Left lobe of liver (tissue), 2 donors: ENCODE measurements at places on chromosomes 6 and 20. TPM values are rescaled to one million over a fixed set of nuclear protein-coding genes. Genes with fewer than 3 reads are reported as not detected.

DNA sequence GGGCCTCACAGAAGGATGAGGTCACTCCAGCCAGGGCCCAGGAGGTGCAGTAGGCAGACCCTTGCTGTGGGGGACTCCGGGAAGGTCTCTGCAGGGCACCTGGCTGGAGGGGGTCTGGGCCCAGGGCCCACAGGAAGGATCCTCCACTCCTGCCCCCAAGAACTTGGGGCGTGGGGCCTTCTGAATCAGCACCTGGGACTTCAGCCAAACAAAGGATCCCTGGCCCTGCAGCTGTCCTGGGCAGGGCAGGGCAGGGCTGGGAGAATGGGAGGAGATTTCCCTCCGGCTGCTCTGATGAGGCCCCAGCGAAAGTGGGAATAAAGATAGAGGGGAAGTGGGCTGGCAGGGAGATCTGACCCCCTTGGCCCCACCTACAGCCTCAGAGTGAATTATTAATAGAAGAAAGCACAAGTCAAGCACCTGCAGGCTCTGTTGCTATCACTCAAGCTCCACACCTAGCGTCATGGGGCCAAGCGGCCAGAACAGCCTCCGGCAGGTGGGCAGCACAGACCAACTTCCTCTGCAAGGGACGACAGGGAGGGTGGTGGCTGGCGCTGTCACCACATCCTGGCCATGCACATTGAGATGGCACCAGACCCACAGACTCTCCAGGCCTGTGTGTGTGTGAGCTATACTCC is 61.6 kb upstream of the MRPS10 start:
- DNase-seq: no peak

BPIFB1 gene
- total RNA-seq: 0.18 TPM

- DNase-seq: no peak
Observed at GRCh38 chr6:42915732-42916131, at the start of gene PTCRA. PTCRA (plus strand) TSS chr6:42916053; CDS start chr6:42916070, 17 bp downstream.

GRCh38 chr6:107784669-107785068 is 39.4 kb downstream of the SCML4 start:
- DNase-seq: no peak

- DNase-seq: peak; percentile 64
Observed at GRCh38 chr6:136967876-136968752, 46.0 kb downstream of the SLC35D3 start.

DNA sequence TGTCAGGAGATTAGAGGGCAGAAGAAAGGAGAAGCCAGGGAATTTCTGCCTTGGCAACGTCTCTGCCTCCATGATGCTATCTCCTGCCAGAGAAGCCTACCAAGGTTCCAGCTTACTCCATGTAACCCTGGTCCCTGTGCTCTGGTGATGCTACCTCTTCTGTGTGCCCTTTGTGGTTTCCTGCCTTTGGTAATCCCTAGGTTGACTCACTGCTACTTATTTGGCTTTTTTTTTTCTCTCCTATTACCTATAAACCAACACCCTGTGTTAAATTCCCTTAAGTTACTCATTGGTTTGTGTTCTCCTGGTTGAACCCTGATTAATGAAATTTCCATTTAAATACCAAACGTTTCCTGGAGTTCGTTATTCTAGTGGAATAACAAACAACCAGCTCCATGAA is 527.8 kb upstream of the FLRT3 start:
- no peak for DNase-seq

DNA sequence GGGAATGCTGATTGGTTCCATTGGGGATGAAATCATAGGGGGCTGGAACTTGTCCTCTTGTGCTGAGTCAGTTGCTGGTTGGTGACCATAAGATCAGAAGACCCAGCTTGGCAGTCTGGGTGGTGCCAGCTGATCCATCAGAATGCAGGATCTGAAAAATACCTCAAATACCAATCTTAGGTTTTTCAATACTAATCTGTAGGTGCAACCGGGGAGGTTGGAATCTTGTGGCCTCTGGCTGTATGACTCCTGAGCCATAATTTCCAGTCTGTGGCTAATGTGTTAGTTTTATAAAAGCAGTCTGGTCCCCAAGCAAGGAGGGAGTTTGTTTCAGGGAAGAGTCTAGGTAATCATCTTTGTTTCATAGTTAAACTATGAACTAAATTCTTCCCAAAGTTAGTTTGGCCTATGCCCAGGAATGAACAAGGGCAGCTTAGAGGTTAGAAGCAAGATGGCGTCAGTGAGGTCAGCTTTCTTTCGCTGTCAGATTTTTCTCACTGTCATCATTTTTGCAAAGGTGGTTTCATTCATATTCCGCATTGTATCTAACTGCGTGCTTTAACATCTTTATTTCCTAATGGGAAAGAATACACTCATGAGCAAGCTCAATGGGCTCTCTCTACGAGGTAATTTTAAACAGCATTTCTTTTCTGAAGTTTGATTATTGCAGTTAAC is 2.0 kb downstream of the ARMH2 start:
- no peak for DNase-seq

DNA sequence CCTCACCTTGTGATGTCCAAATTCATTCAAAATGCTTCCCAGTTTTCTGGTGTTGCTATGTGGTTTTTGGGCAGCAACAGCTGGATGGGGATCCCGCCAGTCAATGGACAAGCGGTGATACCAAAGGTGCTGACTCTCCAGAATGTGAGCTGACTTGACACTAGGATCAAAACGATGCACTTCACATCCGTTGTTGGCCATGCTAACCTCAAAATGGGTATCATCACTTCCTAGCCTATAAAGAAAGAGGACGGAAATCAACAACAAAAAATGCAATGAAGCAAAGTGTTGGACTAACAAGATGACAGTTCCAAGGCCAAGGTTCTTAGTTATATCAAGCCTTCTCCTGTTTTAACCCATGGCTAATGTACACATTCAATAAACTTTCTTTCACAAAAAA is 59.2 kb downstream of the METTL24 start:
- no peak for DNase-seq

GRCh38 chr6:3977875-3978711 is 100.8 kb downstream of the FAM217A start:
- no peak for DNase-seq

MATN4 gene
- not detected for total RNA-seq

- no peak for DNase-seq
Observed at GRCh38 chr6:35718911-35719381, 17.9 kb upstream of the ARMC12 start.

DNA sequence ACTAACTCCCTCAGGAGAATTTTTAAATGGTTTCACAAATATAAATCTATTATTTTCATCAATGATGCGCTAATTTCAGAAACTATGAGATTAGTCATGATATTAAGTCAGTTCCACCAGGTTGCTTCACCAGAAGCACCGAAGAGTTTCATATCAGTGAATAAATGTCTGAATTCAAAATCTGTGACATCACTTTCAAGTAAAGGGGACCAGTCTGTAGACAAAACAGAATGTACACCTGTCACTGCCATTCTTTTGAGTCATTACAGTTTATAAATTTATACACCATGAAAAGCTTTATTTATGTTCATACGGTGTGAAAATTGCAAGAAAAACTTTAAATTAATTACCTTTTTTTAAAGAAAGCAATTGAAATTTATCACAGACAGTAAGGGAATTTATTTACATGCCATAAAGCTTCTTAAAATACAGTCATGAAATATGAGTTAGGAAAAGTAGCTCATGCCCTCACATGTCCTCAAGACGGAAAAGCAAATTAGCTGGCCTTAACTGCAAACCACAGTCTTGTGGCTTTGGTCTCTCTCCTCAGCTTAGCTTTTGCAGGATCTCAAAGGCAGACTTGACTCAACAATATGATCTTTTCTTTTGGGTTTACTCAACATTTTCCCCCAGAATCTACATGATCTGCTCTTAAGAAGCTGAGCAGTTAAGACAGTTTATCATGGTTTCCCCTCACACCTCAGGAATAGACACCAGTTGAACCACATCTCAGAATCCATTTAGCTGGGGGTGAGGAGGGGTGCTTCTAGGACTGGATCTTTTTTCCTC is 177.7 kb upstream of the MCHR2 start:
- no peak for DNase-seq

OR2H1 gene
- total RNA-seq: not detected

DNA sequence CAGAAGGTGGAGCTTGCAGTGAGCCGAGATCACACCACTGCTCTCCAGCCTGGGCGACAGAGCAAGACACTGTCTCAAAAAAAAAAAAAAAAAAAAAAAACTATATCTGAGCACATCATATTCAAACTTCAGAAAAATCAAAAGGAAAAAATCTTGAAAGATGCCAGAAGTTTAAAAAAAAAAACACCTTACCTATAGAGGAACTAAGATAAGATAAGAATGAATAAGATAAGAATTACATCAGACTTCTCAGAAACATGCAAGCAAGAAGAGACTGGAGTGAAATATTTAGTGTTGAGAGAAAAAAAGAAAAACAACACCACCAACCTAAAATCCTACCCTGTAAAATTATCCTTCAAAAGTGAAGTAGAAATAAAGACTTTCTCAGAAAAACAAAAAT is 116.8 kb upstream of the ARID1B start:
- no peak for DNase-seq
